ENCODE measurements at places on chromosomes 2 and 18.
A peak's percentile ranks its signal among the peaks of the same experiment; 100 is the strongest.

- no peak for DNase-seq
Measured at GRCh38 chr18:3151399-3152264, 68.1 kb downstream of the MYOM1 start.

- no peak for DNase-seq
Measured at GRCh38 chr18:56186319-56186718, 452.1 kb downstream of the TXNL1 start.

DNA sequence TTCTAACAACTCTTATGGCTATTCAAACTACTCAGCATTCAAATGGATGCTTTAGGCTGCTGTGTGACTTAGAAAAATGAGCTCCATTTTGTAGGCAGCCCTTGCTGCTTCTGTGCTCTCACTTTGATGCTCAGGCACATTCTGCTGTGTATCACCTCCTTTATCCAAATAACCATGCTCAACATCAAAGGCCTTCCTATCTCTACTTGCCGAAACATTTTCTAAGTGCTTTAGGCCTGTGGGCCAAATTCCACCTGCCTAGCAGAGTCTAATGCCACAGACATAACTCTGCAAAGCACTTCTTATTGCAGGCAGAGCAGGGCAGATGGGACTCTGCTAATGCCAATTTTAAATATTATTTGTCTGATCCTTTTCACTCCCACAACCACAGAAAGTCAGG lies 397.4 kb downstream of the RND3 start:
- no peak for DNase-seq

- no peak for DNase-seq
Measured at GRCh38 chr2:75605770-75606529, 40.6 kb upstream of the MRPL19 start.

DNA sequence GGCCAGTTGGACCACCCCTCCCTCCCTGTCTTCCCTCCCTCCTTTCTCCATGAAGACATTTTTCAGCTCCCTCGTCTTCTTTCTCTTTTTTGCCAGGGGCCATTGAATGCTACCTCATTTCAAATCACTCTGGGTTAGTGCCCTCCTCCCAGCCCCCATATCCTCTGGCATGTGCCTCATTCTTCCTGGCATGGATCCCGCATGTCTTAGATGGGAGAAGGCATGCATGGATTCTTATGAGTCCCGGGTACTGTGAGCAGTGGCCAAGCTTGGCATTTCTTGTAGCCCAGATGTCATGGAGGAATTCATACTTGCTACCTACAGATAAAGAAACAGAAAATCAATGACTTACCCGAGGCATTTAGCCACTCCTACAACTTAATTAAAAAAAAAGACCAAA lies 9.0 kb upstream of the HAAO start:
- DNase-seq: no peak

- no peak for DNase-seq
Measured at GRCh38 chr2:211085056-211085680, 528.8 kb downstream of the CPS1 start.

- DNase-seq: no peak
Measured at GRCh38 chr2:120653046-120653445, 82.6 kb upstream of the GLI2 start.

DNA sequence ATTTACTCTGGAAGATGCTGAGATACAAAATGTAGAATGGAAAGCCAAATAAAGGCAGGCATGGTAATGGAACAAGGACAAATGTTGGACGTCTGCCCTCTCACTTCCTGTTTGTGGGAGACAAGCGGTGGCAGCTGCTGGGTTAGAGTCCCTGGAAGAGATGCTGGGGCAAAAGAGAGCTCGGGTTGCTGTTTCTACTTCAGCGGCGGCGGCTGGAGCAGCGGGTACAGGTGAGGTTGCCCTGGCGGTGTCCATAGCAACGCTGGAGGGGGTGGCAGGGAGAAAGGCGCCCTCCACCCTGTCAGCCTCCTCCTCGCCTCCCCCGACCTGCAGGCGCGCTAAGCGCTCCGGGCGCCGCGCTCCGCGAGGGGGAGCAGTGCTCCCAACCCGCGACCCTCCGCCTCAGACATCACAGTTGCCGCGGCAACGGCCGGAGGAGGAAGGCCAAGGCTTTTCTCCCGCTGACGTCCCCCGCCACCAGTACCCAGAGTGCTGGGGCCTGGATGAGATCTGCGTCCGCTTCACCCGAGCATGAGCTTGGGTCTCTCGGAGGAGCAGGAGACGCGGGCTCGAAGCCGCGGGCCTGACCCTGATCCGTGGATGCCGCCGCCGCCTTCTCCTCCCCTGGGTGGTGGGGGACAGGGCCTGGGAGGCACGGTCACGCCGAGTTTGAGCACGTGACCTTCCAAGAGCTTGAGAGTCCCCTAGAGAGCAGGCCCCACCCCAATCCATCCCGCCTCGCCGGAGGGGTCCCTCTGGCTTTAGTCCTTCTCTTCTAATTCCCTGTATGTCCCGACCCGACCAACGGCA lies 65.6 kb downstream of the NOL4 start:
- peak; percentile 10 for DNase-seq

- no peak for DNase-seq
Measured at GRCh38 chr2:33363325-33364298, 112.8 kb upstream of the RASGRP3 start.

- DNase-seq: no peak
Measured at GRCh38 chr2:206993396-206993911, 54.1 kb downstream of the CPO start.

- no peak for DNase-seq
Measured at GRCh38 chr2:40642237-40642636, 190.3 kb upstream of the SLC8A1 start.

DNA sequence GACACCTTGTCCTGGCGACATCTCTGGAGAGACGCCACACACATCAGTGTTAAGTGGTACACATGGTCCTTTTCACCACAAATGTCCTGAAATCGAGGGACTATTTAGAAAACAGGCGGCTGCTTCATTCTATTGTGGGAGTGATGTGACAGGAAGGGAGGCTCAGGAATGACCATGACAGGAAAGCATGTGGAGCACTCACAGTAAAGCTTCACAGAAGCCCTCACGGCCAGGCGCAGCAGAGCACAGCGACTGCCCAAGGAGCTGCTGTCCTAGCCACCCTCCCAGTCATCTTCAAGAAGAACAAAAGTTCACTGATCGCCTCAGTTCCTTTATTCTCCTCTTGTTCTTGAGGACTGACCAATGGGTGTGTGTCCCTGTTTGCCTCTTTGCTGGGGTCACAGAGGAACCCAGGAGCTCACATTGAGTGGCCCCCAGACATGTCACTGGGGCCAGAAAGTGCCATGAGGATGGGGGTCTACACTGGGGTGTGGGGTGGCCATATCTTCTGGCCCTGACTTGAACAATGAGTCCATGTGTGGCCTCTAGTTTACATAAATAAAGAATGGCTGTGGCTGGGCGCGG lies 84.6 kb upstream of the RANBP2 start:
- DNase-seq: no peak

DNA sequence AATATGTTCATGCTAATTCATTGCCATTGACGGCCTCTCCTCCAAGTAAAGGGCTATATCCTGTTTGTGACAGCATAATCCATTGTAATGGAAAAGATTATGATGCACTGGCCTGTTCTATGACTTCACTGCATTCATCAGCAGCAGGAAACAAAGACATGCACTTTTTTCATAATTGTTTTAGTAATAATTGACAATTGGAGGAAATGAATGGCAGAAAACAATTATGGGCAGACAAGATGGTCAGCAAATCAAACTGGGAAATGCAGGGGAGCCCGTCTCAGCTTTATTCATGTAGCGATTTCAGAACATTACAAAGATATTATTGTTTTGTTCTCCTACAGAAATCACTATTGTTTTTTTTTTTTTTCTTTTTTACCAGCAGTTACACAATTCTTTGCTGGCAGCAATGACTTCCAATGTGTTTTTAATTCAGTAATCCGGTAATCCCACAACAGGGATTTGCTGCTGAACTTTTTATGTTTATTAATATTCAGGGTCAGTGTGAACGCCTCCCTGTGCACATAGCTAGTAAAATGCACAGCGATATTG lies 33.8 kb upstream of the RASGRP3 start:
- no peak for DNase-seq

DNA sequence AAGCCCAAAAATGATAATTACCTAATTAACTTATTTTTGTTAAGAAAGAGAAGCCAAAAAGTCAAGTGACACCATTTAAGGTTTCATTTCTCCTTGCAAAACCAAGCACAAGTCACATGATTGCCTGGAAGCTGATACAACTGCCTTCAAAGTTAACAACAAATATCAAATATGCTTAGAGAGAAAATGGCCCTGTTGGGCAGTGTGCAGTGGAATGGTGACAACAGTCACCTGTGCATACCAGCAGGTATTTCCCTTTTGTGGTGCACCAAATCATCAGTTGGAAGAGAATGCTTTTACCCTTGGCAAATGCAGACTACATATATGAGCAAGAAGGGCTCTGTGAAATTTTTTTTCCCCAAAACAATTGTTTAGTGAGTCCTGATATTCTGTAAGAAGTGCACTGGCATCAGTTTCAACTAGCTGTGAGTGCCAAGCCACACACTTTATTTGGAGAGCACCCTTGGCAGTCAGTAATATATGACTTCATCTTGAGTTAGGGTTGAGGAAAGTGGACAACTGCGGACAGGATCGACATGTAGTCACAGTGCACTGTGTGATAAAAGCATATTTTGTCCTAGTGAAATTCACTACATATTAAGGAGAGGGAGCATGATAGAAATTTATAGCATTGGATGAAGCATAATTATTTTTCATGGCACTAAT lies 74.9 kb upstream of the DOCK10 start:
- no peak for DNase-seq

DNA sequence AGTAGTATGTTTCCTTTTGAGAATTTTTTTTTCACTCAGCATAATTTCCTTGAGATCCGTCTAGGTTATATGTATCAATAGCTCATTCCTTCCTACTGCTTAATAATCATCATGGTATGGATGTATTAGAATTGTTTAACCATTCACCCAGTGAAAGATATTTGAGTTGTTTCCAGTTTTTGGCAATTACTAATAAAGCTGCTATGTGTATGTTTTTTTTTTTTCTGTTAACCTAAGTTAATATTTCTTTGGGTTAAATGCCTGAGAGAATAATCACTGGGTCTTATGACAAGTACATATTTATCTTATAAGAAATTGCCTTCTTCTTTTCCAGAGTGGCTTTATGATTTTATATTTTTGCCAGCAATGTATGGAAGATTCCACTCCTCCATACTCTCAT lies 96.4 kb upstream of the ST6GAL2 start:
- no peak for DNase-seq

DNA sequence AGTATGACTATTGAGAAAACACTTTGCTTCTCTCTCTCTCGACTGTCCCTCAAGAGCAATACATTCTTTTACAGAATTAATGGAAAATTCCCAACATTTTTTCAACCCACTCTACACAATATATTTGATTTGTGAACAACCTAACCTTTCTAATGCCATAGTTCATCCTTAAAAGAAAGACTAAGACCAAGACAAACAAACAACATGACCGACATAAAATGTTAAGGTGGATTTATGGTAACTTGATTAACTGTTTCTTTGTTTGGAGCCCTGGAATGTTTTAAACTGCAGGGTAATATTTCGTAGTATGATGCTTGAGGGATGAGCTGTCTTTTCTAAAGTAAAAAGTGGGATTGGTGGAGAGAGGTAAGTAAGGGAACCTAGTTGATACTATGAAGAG lies 738.2 kb downstream of the MBD2 start:
- DNase-seq: no peak

DNA sequence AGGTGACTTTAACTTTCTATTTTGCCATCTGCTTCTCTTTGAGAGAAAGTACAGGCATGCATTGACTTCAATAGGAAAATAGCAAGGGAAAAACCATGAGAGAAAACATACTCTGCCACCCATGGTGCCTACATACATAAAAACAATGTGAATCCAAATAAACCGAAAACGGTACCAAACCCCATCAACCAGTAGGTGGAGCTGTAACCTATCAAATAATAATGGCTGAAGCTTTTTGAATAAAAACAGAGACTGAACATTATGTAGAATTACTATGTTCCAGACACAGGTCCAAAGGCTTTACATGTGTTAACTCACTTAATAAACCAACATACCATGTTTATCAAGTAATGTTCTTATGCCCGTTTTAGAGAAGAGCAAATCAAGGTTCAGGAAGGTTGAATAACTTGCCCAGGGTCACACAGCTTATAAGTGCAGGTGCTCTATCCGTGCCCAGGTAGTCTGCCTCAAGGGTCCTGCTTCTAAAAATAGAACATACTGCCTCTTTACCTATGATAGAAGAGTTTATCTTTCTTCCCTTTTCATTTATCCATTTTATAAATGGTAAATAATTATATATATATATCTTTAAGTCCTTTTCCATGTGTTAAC lies 293.9 kb upstream of the SYT4 start:
- DNase-seq: no peak

GRCh38 chr18:42100248-42100647 lies 145.2 kb downstream of the PIK3C3 start:
- no peak for DNase-seq

- no peak for DNase-seq
Measured at GRCh38 chr2:149160195-149160594, 121.7 kb downstream of the LYPD6B start.

DNA sequence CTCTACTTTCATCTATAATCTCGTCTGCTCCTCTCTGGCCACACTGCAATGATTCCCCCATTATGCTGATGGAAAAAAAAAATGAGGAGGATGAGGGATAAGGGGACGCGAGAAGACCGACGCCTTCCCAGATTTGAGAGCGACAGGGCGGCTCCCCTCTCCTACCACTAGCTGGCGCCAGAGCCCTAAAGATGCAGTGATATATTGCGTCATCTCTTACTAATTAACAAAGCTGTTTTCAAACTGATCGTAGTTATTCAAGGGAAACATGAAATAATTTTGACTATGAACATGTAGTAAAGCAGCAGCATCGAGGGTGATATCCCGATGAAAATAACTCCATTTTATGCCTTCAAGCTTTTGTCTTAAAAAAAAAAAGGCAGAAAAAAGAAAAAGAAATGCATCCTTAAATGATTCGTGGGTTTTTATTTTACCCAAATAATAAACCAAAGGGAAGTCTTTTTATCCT lies 48.0 kb upstream of the HNRNPA3 start:
- DNase-seq: peak; percentile 85

- DNase-seq: no peak
Measured at GRCh38 chr18:65425366-65425765, 325.4 kb upstream of the CDH7 start.
